ENCODE measurements at places on chromosomes 11 and 22.

DNA sequence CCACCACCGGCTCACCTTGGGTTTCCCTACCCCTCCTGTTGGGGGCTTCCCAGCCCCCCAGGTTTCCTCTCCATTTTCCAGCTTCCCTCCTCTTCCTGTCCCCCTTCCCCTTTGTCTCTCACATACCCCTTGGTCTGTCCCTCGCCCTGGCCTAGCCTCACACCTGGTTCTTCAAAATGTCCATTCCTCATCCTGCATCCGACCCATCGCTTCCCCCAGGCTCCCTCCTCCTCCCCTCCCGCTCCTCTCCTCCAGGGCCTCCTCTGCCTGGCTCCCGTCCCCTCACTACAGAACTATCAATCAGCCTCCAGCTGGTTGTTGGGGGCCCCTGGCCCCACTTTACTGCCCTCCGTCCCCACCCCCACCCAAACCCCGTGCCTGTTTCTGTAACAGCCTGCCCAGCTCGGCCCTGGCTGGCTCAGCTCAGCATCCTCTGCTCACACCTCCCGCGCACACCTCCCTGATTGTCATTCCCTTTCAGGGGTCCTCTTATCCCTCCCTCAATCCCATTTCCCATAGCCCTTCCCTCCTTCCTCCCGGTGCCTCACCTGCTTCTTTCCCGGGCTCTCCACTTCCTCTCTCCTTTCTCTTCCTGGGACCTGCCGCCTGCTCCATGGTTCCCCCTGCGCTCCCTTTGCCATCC, 1.2 kb downstream of the CNIH2 start:
- DNase-seq: no peak

DNA sequence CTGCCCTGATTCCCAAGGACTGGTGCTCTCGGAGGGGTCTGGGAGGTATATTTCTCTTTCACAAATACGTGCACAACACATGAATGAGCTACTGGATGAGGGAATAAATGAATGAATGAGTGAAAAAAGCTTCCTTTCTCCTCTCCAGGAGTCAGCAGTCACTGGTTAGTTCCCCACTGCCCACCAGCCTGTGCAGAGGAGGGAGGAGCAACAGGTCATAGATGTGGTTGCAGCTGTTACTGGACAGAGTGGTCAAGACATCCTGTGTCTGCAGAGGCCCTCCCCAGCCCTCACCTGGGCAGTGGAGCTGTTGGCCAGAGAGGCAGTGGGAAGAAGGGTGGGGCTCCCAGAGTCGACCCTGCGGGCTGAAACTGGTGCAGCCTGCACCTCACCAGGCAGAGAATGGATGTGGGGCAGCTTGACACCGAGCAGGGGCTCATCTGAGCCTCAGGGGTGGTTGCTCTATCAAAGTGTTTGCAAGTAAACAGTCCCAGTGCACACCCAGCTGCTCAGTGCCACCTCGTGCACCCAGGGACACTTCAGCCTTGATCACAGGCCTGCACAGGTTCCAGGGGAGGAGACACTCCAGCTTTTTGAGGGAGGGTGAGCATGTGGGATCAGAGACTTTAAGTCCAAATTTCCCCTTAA, 1.4 kb upstream of the VPREB1 start:
- no peak for DNase-seq

DNA sequence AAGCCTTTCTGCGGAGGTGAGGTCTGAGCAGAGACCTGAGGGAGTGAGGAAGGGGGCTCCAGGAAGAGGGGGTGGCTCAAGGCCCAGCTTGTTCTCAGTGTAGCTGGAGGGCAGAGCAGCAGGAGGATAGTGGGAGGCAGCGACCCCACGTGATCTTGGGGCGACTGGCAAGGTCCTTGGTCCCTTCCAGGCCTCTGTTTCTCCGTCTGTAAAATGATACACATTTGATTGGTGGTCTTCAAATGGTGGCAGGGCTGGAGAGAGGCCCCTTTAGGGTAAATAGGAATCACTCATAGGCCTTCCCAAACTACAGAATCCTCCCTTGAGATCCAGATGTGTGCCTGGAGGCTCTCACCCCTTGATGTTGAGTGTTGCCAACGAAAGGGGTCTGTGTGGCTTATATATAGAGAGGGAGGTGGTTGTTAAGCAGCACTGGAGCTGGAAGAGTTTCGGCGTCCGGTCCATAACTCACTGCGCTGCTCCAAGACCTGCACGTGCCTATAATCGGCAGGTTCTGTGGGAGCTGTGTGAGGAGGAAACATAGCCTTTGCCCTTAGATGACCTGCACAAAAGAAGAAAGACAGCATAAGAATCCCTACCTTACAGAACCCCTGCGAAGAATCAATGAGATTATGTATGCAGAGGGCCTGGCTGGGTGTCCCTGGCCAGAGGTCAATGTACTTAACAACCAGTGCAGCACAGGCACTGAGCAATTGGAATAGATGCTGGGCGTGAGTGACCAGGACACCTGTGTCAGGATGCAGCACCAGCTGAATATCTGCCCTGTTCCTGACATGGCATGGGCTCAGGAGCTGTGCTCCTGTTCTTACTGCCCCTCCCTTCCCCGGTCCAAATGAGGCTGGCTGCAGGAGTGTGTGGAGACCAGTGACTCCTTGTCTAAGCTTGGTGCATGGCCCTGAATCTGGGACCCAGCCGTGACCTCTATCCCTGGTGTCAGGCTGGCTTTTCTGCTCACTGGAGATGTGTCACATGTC, 28.7 kb downstream of the OTOG start:
- DNase-seq: no peak

- no peak for DNase-seq
Observed at GRCh38 chr11:68051191-68052136, 12.6 kb downstream of the TCIRG1 start.

- DNase-seq: no peak
Observed at GRCh38 chr11:24295360-24295759, 201.5 kb upstream of the LUZP2 start.

GRCh38 chr11:45605051-45605450, 60.4 kb downstream of the CHST1 start:
- DNase-seq: no peak

DNA sequence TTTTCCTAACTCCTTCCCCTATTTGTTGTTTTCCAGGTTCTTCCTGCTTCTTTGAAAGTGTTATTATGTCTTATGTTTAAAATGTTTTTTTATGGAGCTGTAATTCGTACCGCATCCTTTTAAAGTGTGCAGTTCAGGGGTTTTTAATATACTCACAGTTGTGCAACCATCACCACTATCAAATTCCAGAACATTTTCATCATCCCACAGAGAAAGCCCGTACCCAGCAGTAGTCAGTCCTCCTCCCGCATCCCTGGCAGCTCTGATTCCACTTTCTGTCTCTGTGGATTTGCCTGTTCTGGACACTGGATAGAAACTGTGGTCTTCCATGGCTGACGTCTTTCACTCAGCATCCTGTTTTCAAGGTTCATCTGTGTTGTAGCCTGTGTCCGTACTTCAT, 73.7 kb downstream of the JAM3 start:
- no peak for DNase-seq

DNA sequence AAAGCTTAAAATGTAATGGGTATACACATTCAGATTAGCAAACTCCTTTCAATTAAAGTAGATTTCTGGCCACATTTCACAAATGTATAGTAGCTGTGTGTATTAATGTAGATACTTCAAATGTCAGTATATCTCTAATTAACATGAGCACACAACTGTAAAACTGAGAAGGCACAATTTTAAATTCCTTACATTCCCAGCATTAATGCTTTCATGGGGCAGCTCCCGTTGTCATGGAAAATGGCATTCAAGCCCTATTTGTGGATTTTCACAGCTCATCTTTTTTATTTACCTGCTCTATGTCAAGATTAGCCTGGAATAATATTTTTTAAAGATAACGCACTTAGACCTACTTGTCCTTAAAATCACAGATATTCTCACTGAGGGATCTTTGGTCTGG, 113.6 kb upstream of the SOX6 start:
- DNase-seq: no peak

DNA sequence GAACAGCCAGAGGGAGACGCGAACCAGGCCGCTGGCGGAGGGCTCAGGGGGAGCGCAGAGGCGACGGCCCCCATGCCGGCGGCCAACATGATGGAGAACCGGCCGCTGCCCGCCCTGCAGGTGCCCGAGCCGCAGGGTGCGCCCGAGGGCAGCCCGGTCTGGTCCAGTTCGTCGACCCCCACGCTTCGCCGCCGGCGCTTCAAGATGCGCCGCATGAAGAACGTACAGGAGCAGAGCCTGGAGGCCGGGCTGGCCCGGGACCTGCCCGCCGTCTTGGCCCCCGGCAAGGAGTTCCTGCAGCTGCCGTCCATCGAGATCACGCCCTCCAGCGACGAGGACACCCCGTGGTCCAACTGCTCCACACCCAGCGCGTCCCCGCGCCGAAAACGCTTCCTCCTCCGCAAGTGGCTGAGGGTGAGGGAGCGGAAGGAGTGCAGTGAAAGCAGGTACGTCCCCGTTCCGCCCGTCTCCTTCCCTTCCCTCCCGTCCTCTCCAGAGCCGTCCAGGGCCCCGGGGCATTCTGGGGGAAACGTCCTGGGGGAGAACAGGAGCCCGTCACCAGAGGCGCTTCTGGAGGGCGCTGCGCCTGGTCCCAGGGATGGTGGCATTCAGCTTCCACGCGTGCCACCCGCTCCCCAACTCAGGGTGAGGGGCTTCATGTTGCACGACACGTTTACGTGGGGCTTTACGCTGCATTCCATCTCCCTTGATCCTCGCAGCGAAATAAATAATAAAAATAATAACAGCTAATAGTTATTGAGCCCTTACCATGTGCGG, 840 bp downstream of the GRAMD1B start:
- DNase-seq: peak; percentile 21

- no peak for DNase-seq
Observed at GRCh38 chr11:81989093-81989492, 744.6 kb downstream of the FAM181B start.

DNA sequence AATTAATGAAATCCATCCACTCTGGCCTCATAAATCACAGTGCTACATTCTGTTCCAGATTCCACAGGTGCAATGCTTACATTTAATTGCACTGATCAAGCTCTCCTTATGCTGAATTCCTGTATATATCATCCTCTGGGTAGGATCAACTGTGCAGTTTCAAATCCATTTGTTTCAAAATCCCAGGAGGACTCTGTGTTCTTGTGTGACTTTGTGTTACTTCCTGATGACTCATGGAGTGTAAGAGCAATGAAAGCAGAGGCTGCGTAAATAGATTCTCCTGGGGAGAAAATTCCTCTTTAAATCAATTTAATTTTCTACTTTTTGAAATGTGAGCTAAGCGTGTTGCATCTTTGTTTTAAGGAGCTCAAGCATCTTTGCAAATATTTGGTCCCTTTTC, 752.7 kb downstream of the METTL15 start:
- DNase-seq: no peak

- no peak for DNase-seq
Observed at GRCh38 chr11:110565357-110566336, 135.9 kb downstream of the FDX1 start.

GRCh38 chr11:134345237-134345550, 13.4 kb downstream of the GLB1L2 start:
- no peak for DNase-seq

GRCh38 chr22:44275631-44275995, 37.1 kb downstream of the SHISAL1 start:
- no peak for DNase-seq

GRCh38 chr11:19276859-19277808, 36.4 kb upstream of the E2F8 start:
- DNase-seq: no peak

- DNase-seq: no peak
Observed at GRCh38 chr11:913043-913442, 2.4 kb upstream of the CHID1 start.

DNA sequence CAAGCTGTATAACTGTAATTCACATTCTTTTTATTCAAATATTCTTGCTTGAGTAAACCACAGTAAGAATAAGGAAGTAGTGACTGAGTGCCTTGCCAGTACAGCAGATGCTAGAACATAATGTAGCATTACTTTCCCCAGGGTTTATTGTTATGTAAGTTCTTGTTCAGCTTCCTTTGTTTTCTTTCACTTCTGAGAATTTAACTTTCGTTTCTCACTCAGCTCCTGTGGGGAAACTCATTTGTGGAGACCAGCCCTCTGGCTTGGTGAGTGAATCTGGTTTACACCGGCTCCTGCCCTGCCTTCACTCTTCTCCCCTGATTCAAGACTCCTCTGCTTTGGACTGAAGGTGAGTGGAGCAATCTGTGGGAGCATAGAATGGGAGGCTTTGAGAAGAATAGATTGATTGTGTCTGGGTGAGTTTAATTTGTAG, at the start of gene TRIM22:
TSS of gene TRIM22 (plus strand) at position 240 of the 433 bp plus-strand sequence. CDS start 6,443 bp downstream, outside the sequence.
- peak; percentile 16 for DNase-seq

- no peak for DNase-seq
Observed at GRCh38 chr22:41768430-41768829, 32.0 kb upstream of the CCDC134 start.

DNA sequence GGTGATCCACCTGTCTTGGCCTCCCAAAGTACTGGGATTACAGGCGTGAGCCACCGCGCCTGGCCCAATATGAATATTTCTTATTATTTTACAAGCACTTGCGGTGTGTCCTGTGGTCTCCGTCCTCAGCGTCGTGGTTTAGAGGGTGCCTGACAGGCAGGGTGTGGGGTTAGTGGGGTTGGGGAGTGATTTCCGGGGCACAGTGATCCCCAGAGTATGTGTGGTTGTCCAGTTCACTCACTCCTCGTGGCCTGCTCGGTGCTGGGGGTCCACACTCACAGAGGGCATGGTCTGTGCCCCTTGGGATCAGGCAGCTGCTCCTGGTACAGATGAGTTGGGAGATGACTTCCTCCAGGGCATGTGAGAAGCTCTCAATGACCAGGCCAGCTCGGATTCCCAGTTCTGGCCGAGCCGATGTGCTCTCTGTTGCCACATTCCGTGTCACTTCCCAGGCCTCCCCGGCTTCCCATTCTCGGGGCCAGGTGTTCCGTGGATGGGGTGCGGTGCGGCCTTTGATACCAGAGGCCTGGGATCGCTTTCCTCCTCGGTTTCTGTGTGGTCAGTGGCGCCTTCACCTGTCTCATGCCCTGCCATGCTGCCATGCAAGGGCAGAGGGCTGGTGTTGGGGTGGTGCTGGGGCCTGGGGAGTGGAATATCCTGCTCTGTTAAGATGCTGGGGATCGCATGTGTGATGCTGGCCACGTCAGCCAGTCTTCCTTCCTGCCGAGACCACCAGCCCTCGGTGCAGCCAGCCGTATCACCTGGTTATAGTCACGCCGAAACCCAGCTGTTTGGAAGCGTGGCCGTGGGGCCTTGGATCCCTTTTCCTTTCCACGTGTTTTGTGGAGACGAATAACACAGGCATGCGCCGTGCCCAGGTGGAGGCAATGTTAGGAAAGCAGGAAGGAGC, 39.6 kb downstream of the PARVB start:
- DNase-seq: no peak

DNA sequence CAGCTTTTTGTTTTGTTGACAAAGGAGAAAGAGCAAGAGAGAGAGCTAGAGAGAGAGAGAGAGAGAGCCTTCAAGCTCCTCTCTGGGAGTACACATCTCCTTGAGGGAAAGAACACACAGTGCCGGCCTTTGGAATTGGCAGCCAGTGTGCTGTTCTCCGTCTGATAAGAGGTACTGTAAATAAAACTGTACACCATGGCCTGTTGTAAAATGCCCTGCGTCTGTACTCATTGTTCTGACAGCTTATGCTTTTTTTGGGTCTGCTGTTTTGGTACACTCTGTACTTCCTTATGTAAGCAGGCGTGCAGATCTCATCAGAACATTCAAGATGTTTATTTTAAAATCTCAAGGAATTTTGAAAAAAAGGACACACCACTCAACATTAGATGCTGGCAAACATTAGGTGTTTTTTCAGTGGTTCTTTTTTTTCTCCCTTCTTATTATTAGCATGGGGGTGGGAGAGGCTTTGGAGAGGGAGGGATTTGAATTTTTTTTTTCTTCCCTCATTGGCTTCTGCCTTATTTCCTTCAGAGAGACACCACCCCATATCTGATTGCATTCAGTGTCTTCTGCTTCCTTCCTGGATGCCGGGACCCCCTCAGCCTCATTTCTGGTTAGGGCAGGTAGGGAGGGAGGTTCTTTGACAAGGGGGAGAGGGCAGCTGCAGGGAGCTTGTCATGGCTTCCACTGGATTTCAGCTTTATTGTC, 116.8 kb upstream of the NNMT start:
- no peak for DNase-seq

All from effector CD4-positive, alpha-beta T cell (primary cell).